ENCODE measurements at places on chromosomes 3 and 15.

DNA sequence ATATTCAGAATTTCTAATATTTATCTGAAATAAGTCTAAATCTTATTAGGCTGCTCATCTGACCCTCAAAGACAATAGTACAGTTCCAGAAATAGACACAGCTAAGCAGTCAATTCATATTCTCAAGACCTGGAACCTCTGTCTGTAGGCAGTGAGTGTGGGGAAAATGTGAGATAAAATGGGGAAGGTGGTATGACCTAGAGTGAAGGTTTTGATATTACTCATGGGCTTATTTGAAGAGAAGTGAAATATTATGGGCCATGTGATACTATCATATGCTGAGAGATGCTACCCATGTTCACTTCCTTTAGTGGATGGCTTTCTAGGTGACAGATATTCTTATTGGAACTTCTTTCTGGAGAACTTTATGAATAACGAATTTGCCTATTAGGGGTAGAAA lies 33.5 kb downstream of the TGFBR2 start:
- no peak for DNase-seq

- no peak for DNase-seq
Observed at GRCh38 chr3:48435774-48436476, 4.0 kb downstream of the CCDC51 start.

DNA sequence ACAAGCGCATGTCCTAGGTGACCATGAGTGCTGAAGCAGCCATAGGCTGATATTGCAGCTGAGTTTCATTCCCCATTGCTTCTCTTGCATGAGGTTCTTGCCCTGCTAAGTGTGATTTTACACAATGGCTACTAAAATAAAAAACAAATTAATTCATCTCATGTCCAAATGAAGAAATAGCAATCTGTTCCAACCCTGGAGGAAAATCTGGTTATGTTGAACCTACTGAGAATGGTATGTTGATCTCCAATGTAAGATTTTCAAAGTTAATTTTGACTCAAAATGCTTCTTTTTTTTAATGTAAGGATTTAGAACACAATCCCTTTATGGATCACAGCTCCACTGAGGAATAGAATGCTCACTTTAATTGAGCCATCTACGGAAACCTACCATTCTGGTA lies 254.2 kb upstream of the CRBN start:
- DNase-seq: no peak

- DNase-seq: no peak
Observed at GRCh38 chr15:78213956-78214355, 20.4 kb downstream of the ACSBG1 start.

GRCh38 chr3:169008776-169009358 lies 654.6 kb downstream of the MECOM start:
- no peak for DNase-seq

DNA sequence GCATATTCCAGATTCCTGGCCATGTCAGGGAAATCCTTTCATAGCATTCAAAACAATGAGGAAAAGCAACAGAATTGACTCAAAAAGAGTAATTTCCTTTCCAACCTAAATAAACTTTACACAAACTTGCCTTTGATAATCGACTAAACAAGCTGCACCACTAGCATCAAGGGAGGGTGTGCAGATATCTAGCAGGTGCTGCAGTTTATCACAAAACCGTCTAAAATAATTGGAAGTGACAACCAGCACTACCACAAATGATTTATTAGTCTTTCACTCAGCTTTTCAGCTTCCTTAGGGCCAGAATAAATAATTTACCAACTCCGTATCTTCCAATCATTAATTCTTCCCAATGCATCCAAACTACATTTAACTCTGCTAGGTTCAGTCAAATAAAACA lies 71.7 kb downstream of the TBC1D5 start:
- no peak for DNase-seq

GRCh38 chr3:108183181-108183580 lies 39.0 kb downstream of the IFT57 start:
- DNase-seq: no peak

DNA sequence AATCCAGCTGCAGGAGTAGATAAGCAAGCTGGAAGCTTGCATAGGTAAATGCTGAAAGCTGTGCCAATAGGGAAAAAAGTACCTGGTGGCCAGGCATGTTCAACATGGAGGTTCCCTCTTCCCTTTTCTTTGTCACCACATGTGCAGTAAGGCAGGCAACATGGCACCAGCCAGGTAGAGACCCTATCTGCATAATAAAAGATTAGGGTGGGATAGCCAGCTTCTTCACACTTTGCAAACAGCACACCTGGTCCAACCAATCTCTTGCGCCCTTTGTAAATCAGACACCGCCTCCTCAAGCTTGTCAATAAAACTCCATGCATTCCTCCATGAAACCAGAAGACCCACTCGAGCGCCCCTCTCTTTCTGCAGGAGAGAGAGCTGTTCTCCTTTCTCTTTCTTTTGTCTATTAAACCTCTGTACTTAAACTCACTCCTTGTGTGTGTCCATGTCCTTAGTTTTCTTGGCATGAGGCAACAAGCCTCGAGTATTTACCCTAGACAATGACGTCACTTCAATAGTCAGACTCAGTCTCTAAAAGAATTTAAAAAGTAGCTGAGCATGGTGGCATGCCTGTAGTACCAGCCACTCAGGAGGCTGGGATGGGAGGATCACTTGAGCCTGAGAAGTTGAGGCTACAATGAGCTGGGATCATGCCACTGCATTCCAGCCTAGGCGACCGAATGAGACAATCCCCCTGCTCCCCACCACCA lies 256.3 kb downstream of the SCAPER start:
- no peak for DNase-seq

DNA sequence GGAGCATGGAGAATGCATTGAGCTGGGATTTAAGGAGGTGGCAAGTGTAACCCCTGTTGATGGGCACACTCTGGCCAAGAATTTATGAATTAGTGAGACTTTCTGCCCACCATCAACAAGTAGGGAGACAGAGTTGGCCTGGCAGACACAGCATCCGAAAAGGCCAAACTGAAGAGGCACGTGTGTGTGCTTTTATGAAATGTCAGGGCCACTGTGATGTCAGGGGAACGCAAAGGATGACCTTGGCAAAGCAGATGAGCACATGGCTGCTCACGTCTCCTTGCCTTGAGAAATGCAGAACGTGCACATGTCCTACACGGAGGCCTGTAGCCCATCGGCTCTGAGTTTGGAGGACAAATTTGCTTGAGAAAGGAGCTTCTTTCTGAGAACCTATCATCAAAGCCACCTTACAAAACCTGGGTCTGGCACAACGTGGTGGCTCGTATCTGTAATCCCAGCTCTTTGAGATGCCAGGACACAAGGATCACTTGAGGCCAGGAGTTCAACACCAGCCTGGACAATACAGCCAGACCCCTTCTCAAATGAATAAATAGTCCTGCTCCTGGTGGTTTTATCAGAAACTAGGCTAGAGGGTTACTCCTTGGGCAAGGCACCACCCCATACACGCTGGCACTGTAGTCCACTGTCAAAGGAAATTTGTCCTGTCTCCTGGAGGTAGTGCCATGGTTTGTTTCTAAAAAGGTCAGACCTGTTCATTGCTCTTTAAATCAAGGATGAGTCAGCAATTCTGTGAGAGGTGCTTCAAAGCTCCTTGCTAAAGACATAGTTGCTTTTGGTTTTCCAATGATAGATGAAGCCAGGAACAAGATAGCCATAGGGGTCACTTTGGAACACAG lies 941 bp upstream of the SH3BP5 start:
- no peak for DNase-seq

DNA sequence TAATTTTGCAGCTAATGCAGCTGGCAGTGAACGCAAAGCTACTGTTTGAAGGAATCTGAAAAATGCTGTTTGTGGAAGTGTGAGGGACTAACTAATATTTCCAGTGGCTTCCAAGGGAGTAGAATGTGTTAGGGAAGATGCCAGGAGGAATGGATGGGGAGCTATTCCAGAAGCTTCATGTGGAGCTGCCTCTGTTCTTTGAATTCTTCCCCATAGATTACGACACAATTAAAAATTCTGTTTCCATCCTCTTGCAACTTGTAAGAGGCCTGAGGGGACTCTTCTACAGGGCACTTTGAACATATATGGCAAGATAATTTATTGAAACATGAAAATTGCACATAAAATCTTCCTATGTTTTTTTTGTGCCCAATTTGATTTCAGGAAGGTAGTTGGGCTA lies 74.3 kb upstream of the CTXND1 start:
- no peak for DNase-seq

DNA sequence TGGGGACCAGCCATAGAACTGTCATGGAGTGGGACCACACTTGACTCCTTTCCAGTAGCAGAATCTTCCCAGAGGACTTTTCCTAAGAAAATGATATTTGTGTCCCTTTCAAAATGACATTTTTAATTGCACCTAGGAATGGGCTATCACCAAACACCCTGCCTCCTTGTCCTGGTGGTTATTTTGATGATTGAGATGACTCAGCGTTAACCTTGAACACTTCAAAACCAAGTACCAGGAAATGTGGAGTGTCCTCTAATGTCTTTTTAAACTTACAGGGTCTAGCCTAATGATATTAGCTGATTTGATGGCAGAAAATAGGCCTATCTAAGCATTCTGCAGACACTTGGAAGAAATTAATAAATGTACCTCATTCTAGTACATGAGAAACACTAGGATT lies 90.7 kb downstream of the HHLA2 start:
- DNase-seq: no peak

GRCh38 chr3:195549931-195550519 lies 6.9 kb upstream of the PPP1R2 start:
- DNase-seq: no peak

GRCh38 chr15:52008698-52009434 lies 10.2 kb upstream of the MAPK6 start:
- DNase-seq: no peak

GRCh38 chr3:122843604-122844003 lies 48.7 kb downstream of the SLC49A4 start:
- no peak for DNase-seq

- no peak for DNase-seq
Observed at GRCh38 chr15:45743426-45744235, 108.8 kb downstream of the SQOR start.

- no peak for DNase-seq
Observed at GRCh38 chr3:30743641-30744317, 137.4 kb downstream of the TGFBR2 start.

DNA sequence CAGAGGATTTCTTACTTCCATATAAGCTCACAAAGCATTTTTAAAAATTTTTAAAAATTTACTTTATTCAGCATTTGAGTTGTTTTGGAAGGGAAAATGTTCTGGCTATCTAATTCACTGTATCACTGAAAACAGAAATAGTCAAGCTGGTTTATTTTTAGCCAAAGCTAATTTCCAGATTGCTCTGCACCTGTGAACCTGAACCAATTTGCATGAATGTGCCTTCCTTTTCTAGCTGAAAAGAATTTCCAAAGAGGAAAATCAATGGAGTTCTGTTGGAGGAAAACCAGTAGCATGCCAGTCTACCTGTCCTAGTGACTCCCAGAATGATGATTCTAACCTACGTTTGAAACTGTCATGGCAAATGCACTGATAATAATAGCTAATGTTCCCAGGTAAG lies 134.2 kb upstream of the LIPC start:
- DNase-seq: no peak
